ENCODE measurements at places on chromosomes 16 and 17. TPM values are rescaled to one million over a fixed set of nuclear protein-coding genes. Genes with fewer than 3 reads are reported as not detected.

- peak; percentile 85 for DNase-seq
Measured at GRCh38 chr16:12613131-12613991, 190.3 kb downstream of the CPPED1 start.

- DNase-seq, result no peak
Measured at GRCh38 chr17:82871776-82872561, 32.1 kb upstream of the ZNF750 start.

GRCh38 chr17:57400648-57401047 lies 144.3 kb downstream of the MSI2 start:
- DNase-seq, result peak; percentile 21

The CRHR1 gene
- total RNA-seq, result 0.63 TPM

GRCh38 chr17:44331249-44331760 lies 6.7 kb upstream of the SLC25A39 start:
- peak; percentile 42 for DNase-seq

The CLEC3A gene
- not detected for total RNA-seq

GRCh38 chr16:20944861-20945574 lies 44.4 kb downstream of the LYRM1 start:
- DNase-seq, result peak; percentile 51

The WFDC1 gene
- 0.30 TPM for total RNA-seq

DNA sequence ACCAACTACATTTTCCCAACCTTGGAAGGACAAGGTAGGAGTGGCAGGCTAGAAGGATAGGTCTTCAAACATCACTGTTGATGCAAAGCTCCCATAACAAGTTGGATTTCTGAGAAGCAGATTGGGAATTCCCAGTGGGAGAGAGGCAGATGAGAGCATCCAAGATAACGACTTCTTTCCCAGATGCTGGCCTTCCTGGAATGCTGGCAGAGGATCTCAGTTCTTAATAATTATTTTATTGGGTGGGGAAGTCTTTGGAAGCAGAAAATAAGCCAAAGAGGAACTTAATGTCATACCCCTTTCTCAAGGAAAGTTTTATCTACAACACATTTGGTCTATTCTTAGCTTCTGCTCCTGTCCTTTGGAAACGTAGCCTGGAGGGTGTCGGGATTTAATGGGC lies 64.5 kb downstream of the MPRIP start:
- DNase-seq, result no peak

GRCh38 chr17:74126179-74126900 lies 77.1 kb upstream of the RPL38 start:
- peak; percentile 32 for DNase-seq

DNA sequence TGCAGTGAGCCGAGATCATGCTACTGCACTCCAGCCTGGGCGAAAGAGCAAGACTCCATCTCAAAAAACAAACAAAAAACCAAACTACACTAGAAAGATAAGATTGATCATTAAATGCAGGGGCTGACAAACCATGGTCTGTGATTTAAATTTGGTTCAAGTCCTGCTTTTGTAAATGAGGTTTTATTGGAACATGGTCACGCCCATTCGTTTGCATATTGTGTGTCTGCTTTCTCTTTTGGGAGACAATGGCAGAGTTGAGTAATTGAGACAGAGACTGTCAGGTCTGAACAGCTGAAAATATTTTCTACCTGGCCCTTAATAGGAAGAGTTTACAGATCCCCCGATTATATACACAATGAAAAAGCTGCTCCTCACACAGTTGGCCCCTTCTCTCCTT lies 235.5 kb upstream of the EEF2KMT start:
- DNase-seq, result no peak
